ENCODE measurements at places on chromosomes 11 and 22.

DNA sequence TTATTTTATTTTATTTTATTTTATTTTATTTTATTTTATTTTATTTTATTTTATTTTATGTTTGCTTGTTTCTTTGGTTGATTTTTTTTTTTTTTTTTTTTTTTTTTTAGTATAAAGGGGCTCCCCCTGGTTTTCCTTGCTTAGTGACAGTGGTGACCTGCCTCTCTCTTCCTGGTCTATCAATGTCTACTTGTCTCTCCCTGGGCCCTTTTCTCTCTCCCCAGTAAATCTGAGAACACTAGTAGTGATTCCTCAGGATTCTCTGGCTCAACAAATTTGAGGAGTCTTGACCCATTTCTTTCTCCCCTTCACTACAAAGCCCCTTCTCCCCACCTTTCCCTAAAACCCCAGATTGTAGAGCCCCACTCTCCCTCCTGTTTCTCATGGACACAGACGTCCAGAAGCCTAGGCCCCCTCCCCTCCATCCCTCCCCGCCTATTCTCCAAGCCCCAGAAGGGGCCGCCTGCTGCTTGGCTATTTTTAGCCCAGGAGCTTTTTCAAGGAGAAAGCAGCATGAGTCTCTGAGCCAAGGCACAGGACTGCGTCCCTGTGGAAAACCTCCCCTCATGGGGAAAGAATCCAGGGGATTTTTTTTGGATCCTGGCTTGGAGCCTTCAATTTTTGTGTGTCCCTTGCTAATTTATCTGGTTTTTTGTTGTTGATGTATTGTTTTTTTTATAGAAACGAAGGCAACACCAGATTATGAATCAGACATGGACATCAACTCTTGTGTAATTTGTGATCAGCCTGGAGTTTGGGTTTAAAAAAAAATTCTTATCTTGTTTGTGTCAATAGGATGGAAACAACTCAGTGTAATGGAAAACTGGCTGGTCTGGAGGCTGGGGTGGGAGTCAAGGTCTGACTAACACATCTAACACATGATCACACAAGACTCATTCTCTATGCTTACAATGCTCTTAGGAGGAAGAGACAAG lies 17.5 kb upstream of the ACCSL start:
- DNase-seq: no peak

DNA sequence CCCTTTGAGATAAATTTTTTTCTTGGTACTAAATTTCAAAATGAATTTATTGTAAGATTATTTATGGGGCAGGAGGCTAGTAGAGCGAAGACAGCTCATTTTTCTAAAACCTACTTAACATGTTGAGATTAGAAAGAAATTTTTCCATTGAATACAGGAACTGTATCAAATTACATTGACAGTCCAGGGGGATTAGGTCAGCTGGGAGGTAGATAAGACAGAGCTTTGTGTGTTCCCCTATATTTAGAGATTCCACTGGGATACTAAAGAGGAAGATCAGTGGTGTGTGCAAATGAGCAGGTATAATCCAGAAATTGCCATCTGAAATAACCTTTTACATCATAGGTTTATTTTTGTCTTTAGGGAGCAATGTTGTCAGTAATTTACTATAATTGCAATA lies 32.1 kb downstream of the ENDOD1 start:
- DNase-seq: no peak

- no peak for DNase-seq
Observed at GRCh38 chr11:104688731-104689130, 209.5 kb downstream of the CASP12 start.

GRCh38 chr22:30089655-30089974 lies 9.4 kb downstream of the HORMAD2 start:
- no peak for DNase-seq

GRCh38 chr11:27812341-27812740 lies 112.1 kb upstream of the BDNF start:
- no peak for DNase-seq

GRCh38 chr11:45679806-45680205 lies 14.4 kb upstream of the CHST1 start:
- no peak for DNase-seq

GRCh38 chr22:45465633-45466032 lies 37.0 kb upstream of the FBLN1 start:
- no peak for DNase-seq

DNA sequence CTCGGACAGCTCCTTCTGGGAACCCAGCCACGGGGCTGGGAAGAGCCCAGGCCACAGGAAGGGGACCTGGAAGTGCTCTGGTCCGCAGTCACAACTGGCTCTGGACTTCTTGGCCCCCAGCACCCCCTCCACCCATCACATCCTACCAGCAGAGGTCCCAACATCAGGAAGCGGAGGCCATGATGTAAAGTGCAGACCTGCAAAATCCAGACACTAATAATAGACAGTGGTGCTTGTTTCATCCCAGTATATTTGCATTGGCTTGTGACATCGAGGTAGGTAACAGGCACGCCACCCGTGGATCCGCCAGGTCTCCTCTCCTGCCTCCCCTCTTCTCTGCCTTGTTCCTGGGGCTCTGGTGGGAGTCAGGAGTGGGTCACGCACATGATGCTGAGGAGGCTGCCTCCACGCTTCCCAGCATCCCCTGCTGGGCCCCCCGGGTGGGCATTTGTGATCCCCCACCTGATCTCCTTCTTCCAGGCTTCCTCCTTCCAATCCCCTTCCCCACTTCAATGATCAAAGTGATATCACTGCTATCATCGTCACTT lies 1454.0 kb downstream of the BRD1 start:
- no peak for DNase-seq

- DNase-seq: no peak
Observed at GRCh38 chr11:11971906-11972547, 36.4 kb downstream of the DKK3 start.

DNA sequence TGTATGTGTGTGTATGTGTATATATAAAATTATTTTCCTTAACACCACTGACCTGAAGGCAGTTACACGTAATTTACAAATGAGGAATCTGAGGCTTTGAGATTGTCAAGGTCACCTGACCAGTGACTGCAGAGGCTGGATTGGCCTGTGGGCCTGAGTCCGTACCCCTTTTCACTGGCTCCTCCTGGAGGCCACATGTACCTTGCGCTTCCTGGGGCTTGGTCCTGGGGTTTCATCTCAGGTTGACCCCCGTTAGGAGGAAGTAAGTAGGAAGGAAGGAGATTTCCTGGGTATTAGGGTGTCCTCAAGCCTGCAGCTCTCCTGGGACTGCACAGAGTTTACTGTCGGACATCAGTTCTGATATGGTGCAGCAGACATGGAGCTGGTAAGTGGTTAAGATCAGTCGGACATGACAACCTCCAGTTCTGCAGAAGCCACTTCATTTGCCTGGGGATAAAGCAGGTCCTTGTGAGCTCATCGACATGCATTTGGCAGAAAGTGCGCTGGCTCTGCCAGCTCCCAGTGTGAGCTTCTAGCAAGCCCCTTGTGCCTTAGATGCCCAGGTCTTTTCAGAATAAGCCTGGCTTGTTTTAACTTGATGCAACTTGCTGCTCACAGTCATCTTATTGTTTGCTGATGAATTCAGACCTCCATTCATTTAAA lies 36.6 kb downstream of the ST3GAL4 start:
- no peak for DNase-seq

- no peak for DNase-seq
Observed at GRCh38 chr22:27962268-27963044, 43.4 kb upstream of the PITPNB start.

DNA sequence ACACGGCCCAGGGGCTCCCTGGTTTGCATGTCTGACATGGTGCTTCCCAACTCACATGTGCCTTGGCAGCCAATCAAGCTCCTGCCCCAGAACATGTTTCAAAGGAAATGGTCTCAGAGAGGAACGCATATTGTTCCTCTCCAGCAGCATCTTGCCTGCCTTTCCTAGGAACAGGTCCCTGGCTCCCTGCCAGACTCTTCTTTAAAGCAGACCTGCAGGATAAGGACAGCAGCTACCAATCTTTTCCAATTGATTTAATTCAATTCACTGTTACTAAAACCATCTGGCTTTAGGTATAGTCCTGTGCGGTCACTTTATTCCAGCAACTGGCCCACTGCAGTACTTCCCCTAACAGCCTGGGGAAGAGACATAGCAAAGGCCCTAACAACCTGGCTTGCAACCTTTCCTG lies 79.9 kb downstream of the AMBRA1 start:
- no peak for DNase-seq

DNA sequence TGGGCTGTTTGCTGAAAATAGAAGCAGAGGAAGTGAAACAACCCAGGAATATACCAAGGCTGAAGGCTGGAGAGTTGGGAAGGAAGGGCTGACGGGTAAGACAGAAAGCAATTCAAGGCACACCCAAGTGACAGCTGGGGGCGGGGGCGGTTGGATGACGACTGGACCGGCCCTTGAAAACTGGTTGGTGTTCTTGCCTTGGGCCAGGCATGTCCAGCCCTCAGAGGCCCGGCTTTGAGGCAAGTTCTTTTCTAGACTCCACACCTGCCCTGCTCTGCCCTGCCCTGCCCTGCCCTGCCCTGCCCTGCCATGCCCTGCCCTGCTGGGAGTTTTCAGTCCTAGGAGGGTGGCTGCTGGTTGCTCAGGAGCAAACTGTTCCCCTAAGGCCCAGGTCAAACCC lies 34.2 kb upstream of the CACNG2 start:
- no peak for DNase-seq

DNA sequence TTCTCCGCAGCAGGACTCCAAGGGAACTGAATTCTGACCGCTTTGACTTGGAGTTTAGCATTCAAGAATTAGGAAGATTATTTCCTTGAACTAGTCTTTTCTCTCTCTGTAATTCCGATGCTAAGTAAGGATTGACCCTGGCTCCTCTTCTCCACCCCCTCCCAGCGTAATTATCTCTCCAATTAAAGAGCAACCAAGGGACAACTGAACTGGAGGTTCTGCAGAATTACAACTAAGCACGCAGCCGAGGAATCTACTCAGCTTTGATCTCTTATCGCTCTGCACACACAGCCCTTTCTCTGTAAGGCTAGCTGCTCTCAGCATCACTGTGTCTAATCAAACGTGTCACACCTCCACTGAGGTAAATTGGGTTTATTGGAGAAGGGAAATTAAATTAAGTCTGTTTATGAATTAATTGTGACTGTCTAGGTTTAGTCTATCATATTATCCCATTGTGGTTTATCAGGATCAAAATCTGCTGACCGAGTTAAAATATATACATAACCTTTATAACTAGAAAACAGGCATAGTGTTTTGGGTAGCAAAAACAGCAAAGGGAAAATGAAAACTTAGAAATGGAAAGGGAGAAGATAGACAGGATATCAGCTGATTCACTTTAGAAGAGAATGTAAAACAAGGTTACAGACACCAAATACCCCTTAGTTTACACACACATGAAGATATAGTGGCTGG lies 241.3 kb upstream of the LARGE1 start:
- DNase-seq: no peak

Measured in stimulated activated CD8-positive, alpha-beta memory T cell treated with anti-CD3 and anti-CD28 coated beads, Interleukin-7, amount 100 ng/mL, for 24 hours (primary cell).